ENCODE measurements at places on chromosomes 11 and 22.

DNA sequence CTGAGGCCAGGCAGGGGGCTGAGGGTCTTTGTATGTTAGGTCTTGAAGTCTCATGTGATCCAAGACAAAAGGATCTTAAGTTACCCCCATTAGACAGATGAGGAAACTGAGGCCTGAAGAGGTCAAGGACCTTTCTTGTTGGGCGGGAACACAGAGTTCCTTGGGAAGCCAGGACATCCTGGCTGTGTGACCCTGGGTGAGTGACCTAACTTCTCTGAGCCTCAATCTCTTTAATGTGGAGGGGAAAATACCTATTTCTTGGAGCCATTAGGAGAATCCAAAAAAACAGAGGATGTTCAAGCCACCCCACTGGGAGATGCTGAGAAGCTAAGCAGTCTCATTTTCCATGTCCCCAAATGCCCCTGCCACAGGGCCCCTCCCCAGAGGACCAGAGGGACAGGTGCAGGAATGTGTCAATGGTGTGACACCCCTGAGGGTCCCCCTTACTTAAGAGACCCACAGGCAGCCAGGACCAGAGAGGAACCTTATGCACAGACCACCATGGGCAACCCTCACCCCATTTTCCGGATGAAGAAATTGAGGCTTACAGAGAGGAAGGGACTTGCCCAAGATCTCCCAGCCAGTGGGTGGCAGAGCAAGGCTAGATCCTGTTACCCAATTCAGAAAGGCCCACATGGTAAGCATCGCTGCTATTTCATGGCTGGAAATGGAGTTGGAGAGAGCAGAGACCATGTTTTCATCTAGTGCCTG is 8.0 kb downstream of the RAC2 start:
- no peak for DNase-seq

- no peak for DNase-seq
Observed at GRCh38 chr11:107777110-107777509, 65.3 kb upstream of the SLN start.

GRCh38 chr11:118194835-118195627 is 18.6 kb upstream of the SCN2B start:
- DNase-seq: peak; percentile 93

DNA sequence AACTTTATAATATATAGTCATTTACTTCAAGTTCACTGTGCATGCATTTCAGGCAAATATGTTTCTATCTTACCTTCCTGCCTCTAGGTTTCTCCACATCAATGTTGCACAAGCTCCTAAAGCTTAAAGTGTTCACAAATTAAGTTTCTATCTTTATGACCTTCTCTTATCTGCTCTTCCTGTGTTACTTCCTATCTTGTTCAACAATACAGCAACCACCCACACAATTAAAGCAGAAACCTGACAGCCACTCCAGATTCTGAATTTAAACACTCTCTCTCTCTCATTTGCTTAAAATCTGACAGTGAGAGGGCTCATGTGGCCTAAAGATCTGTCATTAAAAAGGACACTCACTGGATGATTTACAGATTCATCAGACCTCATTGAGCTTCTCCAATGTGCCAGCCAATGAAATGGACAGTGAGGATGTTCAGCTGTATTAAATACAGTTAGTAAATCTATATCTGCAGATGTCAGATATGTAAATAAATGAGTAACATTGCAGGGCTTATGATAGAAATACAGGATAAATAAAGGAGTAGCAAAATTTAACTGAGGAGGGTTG is 10.9 kb downstream of the PDGFD start:
- no peak for DNase-seq

DNA sequence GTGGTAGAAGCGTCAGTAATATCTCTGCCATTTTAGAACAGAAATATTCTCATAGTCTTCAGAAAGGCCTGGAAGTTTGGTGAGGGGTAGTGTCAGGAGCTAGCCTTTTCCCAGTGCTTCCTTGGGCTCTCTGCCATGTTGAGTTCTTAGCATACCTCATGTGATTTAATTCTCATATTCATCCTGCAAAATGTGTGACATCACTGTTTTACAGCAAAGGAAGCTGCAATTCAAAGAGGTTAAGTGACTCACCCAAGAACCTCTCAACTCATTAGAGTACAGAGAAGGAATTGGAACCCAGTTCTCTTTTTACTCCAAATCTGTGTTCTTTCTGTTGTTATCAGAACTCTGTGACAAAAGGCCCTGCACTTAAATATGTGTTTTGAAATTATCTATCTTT is 72.1 kb downstream of the RNF169 start:
- DNase-seq: peak; percentile 66

DNA sequence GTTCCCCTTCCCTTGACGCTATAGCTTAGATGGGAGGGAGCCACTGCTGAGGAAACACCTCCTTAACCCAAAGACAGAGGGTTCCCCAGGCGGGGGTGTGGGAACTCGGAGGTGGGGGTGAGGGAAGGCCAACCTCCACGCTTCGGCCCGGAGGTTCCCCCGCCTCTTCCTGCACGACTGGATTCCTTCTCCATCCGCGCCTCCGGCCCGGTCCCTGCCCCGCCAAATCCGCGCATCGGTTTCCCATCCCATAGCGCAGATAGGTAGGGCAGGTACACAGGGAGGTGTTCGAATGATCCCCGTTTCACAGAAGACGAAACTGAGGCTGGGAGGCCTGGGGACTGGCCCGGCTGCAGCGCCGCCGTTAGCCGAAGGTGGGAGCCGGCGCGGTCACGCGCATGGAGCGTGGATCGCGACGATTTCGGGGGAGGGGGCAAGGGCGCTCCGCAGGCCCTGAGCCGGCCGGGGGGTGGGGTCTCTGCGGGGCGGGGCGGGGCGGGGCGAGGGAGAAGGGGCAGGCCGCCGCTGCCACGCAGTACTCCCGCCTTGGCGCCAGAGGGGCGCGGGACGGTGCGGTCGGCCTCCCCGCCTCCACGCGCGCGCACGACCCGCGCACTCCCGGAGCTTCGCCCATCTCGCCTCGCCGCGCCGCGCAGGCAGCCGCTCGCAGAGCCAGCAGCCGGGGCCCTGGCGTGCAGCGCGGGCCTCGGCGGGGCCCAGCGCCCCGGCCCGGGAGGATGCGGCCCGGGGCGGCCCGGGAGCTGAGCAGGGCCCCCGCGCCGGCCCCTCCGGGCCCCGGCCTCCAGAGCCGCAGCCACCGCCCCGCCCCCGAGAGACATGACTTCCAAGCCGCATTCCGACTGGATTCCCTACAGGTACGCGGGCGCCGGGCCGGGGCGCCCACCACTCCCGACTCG is at the start of gene TUB:
TSS of gene TUB (plus strand) at position 538 of the 917 bp plus-strand sequence. CDS start at position 838, 300 bp downstream.
- DNase-seq: no peak

DNA sequence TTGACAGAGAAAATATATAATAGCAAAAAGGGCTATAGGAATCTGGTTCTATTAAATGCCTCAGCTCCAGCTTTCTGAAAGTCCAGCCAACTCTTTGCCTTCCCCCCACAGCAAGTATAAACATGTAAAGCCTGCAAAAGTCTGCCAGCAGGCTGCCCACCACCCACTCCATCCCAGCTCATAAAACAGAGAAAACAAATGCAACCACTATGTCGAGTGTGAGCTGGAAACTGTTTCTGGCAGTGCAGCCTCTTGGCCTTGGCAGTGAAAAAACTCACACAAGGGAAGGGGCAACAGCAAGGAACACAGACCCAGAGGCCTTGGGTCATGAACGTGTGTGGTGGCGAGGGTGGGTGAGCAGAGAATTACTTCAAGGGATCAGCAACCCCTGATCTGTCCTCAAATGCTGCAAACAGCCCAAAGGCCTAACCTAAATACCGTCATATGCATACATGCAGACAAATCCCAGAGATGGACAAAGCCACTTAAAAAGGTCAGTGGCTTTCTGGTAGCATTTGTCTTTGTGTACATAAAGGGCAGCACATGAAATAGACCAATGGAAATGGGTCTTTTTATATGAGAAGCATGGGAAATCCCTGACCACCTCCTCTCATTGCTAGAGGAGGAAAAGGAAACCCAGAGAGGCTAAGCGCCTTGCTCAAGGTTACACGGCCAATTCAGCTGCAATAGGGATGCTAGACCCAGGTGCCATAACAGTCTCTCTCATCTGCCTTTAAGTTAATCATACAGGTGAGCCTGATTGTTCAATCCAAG is 74.8 kb downstream of the NAT10 start:
- DNase-seq: no peak

GRCh38 chr22:37607010-37607934 is 1.4 kb upstream of the GGA1 start:
- DNase-seq: peak; percentile 38

GRCh38 chr11:127738771-127739286 is 738.3 kb upstream of the KIRREL3 start:
- DNase-seq: no peak

GRCh38 chr11:19025481-19026406 is 34.8 kb downstream of the MRGPRX2 start:
- peak; percentile 23 for DNase-seq

DNA sequence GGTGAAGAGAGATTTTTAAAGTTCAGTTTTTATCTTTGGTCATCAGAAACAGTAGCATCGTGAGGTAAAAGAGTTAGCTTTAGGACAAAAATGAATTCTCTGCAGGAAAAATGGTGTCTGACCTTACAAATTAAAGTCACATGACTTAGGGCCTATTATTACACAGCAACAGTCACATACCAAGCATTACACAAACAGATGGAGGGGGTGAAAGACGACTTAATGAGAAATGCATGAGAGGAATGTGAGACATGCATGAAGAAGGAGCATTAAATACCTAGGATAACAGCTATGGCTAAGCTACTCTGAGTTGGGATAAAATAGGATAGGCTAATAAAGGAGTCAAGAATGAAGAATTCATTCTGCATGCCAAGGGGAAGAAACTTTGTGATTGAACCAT is 77.5 kb downstream of the BLID start:
- peak; percentile 49 for DNase-seq

DNA sequence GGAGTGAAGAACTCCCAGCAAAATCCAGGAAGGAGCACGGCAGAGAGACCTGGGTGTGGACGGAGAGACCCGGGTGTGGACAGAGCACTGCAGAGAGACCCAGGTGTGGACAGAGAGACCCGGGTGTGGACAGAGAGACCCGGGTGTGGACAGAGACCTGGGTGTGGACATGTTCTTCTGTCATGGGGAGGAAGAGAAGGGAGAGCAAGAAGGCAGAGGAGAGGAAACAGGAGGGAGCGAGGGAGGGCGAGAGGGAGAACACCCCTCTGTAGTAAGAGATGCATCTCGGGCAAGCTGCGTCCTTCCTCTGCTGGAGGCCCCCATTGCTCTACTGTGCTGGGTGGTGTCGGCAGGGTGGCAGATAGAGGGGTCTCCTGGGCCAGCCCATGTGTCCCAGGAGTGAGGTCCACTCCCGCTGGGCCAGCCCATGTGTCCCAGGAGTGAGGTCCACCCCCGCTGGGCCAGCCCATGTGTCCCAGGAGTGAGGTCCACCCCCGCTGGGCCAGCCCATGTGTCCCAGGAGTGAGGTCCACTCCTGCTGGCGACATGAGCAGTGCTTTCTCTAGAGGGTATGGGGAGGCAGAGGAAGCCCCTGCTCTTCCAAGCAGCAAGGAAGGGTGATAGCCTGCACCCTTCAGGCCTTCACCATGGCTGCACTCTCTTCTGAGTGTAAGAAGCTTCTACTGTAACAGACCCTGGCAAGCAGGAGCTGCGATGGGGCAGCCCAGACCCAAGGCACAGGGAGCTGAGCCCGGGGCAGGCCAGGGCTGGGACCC is 934.2 kb downstream of the BRD1 start:
- DNase-seq: no peak

- no peak for DNase-seq
Observed at GRCh38 chr11:79077702-79078330, 363.0 kb downstream of the TENM4 start.

GRCh38 chr11:98895936-98896335 is 124.8 kb upstream of the CNTN5 start:
- DNase-seq: no peak

- no peak for DNase-seq
Observed at GRCh38 chr11:70624598-70624993, 226.3 kb downstream of the CTTN start.

GRCh38 chr11:14386895-14387480 is 28.0 kb upstream of the RRAS2 start:
- DNase-seq: peak; percentile 57

DNA sequence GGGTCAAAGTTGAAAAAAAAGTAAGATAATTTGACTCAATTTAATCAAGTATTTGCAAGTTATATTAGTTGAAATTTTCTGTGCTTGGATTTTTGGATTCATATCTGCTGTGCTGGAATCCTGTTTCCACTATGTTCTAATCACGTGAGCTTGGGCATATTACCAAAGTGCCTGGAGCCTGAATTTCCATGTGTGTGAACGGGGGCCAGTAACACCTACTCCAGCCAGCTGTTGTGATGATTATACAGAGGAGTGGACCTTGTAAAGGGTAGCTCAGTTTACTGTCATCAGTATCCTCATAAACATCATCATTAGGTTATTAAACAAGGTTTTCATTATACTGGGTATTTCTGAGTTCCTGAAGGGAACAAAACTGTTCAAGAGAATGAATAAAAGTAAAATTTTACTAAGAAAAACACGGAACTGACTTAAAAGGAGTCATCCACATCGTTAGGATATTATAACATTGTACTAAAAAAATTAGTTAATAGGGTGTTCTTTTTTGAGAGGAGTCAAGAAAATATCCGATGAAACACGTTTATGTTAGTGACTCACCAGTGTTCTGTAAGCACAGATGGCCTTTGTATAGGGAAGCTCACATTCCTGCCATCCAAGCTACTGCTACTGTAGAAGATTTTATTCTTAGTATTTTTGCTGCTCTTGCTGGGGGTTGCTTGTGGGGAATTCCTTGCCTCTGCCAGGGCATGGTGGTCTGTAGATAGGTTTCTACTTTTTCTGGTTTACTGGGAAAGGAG is 144.1 kb downstream of the ARHGAP42 start:
- peak; percentile 66 for DNase-seq
